Lung microvascular endothelial cell (primary cell): ENCODE measurements at places on chromosomes 2 and 18.
A peak's percentile ranks its signal among the peaks of the same experiment; 100 is the strongest.

DNA sequence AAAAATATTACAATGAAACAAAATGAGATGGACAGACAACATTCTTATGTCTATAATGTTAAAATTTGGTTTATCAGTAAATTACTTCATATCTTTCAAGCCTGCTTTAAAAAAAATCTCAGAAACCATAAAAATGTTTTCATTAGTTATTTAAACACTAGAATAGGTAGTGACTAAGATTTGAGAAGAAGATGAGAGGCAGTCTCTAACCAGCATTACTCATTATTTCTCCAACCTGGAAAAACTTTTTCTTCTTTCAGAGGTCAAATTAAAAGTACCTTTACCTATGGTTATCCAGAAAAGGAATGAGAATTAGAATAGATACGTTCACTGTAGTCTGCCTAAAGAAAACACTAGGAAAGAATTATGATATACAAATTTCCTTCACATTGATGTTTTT is 50.3 kb downstream of the IKZF2 start:
- no peak for DNase-seq

- peak; percentile 81 for DNase-seq
Measured at GRCh38 chr2:240021488-240022104, 3.5 kb downstream of the NDUFA10 start.

DNA sequence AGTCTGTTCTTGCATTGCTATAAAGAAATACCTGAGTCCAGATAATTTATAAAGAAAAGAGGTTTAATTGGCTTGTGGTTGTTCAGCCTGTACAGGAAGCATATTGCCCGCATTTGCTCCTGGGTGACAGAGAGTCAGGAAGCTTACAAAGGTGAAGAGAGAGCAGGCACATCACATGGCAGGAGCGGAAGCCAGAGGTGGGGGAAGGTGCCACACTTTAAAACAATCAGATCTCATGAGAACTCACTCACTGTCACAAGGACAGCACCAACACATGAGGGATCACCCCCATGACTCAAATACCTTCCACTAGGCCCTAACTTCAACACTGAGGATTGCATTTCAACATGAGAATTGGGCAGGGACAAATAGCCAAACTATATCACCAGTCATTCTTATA is 124.8 kb upstream of the COL5A2 start:
- DNase-seq: peak; percentile 14

- peak; percentile 27 for DNase-seq
Measured at GRCh38 chr2:24021122-24021998, 11.5 kb downstream of the MFSD2B start.

GRCh38 chr18:55405893-55406406 is 182.0 kb downstream of the TCF4 start:
- peak; percentile 96 for DNase-seq

GRCh38 chr18:77208964-77209363 is 40.7 kb upstream of the GALR1 start:
- peak; percentile 89 for DNase-seq

DNA sequence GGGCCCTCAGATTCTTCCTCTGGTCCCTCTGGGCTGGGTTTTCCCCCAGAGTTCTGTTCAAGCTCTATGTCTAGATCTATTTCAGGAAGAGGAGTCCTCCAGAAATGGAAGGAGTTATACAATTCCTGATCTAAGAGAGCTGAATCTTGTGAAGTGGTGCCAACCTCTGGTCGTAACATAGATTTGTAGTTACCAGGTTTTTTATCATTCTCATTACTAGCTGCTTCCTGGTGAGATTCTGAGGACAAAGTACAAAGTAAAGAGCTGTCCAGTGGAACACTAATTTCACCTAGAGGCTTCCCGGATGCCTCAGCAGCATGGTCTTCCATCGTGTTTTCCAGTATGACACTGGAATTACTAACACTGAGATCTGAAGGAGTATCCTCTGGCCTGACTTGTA is 44.1 kb downstream of the PPP4R1 start:
- no peak for DNase-seq

- DNase-seq: no peak
Measured at GRCh38 chr18:79548986-79549637, 130.5 kb upstream of the CTDP1 start.

GRCh38 chr2:212732860-212733259 is 194.3 kb upstream of the ERBB4 start:
- DNase-seq: no peak

GRCh38 chr2:68418855-68419254 is 48.2 kb downstream of the FBXO48 start:
- no peak for DNase-seq

DNA sequence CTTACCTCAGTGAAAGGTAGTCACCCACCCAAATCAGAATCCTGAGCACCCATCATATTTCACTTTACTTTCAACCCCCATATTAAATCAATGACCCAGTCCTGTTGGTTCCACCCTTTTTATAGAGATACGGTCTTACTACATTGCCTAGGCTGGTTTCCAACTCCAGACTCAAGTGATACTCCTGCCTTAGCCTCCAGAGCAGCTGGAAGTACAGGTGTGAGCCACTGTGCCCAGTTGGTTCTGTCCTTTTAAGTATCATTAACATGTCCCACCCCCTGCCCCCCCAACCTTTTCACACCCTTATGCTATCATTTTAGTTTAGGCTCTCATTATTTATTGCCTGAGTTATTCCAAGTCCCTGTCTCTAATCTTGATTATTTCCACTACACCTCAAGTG is 28.7 kb downstream of the MSH6 start:
- no peak for DNase-seq

DNA sequence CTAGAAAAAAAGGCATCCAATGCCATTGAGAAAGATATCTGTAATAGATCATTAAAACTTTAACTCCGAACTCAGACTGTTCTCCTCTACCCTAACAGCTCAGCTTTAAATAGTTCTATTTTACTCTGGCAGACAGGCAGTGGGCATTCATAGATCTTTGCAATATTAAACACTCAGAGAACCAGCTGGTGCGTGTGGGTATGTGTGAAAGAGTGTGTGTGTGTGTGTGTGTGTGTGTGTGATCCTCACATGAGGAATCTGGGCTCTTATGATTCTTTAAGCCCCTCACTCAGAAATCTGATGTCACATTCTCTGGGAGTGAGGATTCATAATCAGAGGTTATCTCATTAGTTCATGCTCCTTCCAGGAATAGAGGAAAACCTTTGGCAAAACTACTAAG is 144.3 kb downstream of the KCNH7 start:
- DNase-seq: no peak

DNA sequence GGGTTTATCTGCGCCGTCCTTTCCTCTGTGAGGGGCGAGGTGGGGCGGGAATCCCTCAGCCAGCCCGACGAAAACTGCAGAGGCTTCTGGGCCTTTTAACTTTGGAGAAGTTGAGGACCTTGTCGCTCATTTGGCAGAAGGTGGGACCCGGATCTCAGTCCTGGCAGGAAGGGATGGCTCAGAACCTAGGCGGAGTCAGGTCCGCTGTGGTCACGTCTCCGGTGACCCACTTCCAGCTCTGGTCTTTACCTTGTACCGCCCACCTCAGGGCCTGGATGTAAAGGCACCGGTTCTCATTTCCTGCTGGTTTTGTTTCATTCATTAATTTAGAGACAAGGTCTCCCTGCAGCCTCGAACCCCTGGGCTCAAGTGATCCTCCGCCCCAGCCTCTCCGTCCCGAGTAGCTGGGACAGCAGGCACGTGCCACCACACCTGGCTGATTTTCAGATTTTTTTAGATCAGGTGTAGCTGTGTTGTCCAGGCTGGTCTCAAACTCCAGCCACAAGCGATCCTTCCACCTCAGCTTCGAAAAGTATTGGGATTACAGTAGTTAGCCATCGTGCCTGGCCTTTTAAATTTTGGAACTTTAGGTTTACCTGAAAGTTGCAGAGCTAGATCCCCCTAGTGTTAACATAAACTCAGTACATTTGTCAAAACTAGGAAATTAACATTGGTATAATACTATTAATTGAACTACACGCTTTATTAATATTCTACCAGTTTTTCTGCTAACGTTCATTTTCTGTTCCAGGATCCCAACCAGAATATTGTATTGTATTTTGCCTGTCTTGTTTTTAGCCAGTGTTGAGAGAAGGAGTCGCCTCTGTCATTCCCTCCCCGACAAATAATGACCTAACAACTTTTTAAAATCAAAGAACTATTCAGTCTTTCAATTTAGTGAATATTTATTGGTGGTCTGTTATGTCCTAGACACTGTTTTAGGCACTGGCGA is 852 bp downstream of the POLI start:
- DNase-seq: peak; percentile 68

DNA sequence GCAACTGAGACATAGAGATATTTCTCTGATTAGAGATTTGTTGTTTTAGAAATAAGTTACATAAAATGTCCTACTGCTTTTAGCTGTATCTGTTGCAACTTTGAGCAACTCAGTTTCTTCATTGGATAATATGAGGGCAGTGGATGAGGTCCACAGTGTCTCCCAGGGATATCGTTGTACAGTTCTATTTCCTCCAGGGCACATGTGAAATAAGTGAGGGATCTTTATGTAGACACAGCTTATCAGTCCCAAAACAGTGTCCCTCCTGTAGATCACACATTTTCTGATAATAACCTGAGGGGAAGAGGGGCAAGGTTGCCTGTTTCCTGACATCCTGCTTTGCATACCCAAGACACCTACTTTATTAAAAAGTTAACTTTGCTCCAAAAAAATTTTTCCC is 1231.2 kb upstream of the ZEB2 start:
- DNase-seq: peak; percentile 14
